ENCODE measurements at places on chromosomes 2 and 18. TPM values are rescaled to one million over a fixed set of nuclear protein-coding genes. Genes with fewer than 3 reads are reported as not detected.

DNA sequence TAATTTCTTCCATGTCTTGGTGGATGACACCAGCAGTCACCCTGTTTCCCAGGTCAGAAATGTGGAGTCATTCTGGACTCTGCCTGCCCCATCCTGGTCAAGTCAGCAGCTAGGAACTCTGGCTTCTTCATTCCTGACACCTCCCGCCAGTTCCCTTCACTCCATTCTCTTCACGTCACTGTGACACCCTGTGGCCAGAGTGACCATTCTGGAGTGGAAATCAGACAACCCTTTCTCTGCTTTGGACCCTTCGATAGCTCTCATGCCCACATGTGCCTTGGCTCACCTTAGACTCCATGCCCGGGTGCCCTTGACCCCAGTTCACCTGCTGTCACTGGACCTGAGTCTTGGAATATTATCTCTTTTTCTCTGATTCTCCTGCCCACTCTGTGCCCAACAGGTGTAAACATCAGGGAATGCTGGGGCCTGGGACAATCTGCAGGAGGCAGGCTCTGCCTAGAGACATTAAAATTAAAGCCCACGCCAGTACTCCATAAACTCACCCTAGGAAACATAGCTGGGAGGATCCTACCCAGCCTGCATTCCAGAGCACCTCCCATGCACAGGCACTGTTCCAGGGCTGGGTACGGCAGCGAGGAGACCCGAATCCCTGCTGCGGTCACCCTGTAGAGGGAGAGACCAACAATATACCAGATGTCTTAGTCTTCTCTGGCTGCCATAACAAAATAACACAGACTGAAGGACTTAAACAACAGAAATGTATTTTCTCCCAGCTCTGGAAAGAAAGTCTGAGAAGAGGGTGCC, 41.1 kb upstream of the FAHD2A start:
- H3K27me3 ChIP-seq = no peaks in the 10 kb centered on the region
- DNase-seq = no peak
- H3K36me3 ChIP-seq = no peaks in the 10 kb centered on the region
- no peak overlapping the region for H3K4me3 ChIP-seq
- H3K27ac ChIP-seq = no peak overlapping the region

DNA sequence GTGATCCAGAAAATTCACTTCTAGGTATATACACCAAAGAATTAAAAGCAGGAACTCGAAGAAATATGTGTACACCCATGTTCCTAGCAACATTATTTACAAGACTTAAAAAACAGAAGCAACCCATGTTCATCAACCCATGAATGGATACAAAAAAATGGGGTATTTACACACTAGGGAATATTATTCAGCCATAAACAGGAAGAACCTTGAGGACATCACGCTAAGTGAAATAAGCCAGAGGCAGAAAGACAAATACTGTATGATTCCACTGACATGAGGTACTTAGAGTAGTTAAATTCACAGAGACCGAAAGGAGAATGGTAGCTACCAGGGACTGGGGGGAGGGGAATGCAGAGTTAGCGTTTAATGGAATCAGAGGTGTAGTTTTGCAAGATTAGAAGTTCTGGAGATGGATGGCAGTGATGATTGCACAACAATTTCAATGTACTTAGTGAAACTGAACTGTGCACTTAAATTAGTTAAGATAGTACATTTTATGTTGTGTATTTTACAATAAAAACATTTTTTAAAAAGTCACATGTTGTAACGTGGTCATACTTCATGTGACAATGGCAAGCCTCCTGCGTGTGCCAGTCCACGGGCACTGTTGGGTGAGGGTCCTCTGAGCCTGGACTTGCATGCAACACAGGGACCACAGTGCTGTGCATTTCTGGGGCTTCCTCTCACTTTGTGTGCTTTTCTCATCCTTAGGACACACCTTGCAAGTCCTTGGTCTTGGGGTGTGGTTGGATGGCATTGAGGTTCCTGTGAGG, 206.1 kb upstream of the HDAC4 start:
- H3K4me1 ChIP-seq = peaks cover 8% of the 10 kb centered on the region
- H3K27me3 ChIP-seq = no peaks in the 10 kb centered on the region
- no peak overlapping the region for H3K27ac ChIP-seq
- no peak overlapping the region for H3K4me3 ChIP-seq
- no peaks in the 10 kb centered on the region for H3K36me3 ChIP-seq

- H3K4me3 ChIP-seq = no peak overlapping the region
- no peak for DNase-seq
- no peaks in the 10 kb centered on the region for H3K27me3 ChIP-seq
- no peak overlapping the region for H3K27ac ChIP-seq
- H3K4me1 ChIP-seq = no peaks in the 10 kb centered on the region
Observed at GRCh38 chr2:42386682-42387081, 25.7 kb upstream of the COX7A2L start.

GRCh38 chr18:382423-382984, 114.7 kb upstream of the THOC1 start:
- no peak overlapping the region for H3K4me3 ChIP-seq
- no peaks in the 10 kb centered on the region for H3K4me1 ChIP-seq
- H3K27ac ChIP-seq = no peak overlapping the region
- no peaks in the 10 kb centered on the region for H3K27me3 ChIP-seq

DNA sequence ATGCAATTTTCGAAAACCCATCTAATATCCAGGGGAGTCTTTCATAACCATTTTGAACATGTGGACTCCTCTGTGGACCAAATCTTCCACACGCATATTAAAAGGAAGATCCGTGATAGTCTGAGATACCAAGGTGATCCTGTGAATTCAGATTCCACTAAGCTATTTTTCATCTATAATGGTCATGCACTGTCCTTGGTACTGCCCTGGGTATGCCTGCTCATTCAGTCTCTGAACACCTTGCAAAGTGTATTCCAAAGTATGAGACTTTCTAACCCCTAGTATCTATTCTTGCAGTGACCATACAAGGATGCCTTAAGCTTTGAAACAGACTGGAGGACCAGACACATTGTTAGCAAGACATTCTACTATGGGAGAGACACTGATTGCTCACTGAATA, 217.6 kb upstream of the CCDC150 start:
- no peaks in the 10 kb centered on the region for H3K27me3 ChIP-seq
- H3K36me3 ChIP-seq = no peaks in the 10 kb centered on the region
- no peak for DNase-seq
- H3K4me3 ChIP-seq = no peak overlapping the region
- H3K4me1 ChIP-seq = no peaks in the 10 kb centered on the region
- no peak overlapping the region for H3K27ac ChIP-seq

Gene TWSG1
- total RNA-seq = 19.1 TPM

Gene PPM1B
- total RNA-seq = 126 TPM

Gene NAT8
- not detected for total RNA-seq

Data from H1 (cell line).